ENCODE measurements at places on chromosomes 5 and 9.

GRCh38 chr5:110651507-110651906 is 75.0 kb downstream of the TMEM232 start:
- no peak for DNase-seq

- DNase-seq = no peak
These were observed 404.7 kb downstream of the TLE4 start for GRCh38 chr9:79976257-79977073.

- no peak for DNase-seq
These were observed 12.2 kb upstream of the PLPP1 start for GRCh38 chr5:55546947-55547346.

DNA sequence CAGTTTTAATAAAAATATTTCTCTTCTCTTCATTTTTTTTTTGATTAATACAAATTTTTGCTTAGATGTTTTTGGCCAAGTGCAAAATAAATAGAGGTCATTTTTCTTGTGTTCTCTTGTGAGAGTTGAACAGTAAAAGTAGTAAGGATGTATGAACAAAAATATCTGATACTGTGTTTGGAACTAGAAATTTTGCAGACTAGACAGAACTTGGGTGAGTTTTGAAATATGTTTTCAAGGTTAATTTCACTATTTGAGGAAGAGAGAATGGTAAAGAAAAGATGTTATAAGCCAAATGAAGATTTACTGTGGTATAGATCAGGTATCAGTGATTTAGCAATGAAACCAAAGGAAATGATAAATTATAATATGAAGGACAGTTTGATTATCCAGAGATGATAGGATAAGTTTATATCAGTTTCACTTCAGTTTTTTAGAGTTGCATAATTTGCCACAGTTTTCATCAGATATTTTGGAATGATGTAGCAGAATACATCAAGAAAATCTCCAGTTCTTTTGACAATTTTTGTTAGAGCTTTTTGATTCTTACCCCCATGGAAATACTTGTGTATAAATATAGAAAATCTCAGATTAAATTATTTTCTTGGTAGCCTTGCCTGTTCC is 147.9 kb upstream of the VCAN start:
- DNase-seq = no peak

GRCh38 chr5:94992325-94992724 is 292.6 kb downstream of the MCTP1 start:
- no peak for DNase-seq

DNA sequence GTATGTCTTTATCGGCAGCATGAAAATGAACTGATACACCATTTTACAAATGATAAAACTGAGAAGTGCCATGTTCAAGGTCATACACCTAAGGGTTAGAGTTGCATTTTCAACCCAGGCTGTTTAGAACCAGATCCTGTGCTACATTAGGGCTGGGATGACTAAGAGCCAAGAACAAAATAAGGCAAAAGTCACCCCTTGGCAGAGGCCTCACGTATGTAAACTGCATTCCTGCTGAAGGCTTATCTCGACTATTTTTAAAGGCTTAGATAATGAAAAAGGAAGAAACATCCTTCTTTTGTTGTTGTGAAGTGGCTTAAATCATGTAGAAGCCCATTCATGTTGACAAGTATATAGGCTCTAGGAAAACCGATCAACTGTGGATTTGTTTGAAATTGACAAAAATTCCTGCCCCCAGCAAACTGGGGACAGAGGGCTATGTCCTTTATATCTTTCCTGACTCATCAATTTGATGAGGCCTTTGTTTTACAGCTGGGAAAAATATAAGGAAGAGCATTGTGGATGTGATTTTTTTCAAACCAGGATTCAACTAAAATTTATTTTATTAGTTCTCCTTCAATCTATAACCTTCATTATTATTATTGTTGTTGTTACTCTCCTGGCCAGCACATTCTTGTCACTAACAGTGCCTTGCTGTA is 196.5 kb downstream of the SNX18 start:
- no peak for DNase-seq

- no peak for DNase-seq
These were observed 138.2 kb downstream of the PRDM6 start for GRCh38 chr5:123227216-123227615.

DNA sequence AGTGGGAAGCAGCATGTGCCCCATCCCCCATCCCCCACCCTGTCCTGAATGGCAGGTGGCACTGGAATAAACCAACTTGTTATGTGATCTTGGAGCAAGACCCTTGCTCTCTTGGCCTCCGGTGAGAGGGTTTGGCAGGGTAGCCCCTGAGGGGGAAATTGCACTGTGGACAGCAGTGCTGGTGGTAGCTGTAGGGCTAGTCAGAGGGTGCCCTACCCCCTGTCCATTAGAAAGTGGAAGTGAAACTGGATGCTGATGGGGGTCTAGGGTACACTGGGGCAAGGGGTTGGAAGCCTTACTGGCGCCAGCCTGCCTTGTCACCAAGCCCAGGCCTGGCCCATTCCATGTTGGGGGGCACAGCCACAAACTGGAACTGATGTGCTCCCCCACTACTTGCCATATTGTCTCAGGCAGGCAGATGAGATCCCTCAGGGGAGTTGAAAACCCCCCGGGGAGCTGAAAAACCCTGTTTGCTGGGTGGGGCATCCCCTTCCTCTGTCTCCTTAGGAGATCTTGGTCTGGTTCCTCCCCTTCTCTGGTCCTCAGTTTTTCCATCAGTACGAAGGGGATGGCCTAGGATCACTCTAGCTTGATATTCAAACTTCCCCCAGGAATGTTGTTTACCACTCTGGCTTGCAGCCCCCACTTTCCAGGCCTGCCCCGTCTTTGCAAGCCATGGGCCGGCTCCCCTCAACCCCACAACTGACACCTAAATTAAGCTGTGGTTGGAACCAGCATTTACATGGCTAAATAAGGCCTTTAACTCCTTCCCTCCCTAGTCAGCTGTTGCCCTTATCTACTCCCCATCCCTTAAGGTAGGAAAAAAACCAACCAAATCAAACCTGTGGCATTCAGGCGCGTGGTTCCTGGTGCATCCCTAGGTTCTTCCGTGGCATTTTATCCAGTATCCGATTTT is 14.4 kb upstream of the SYNPO start:
- DNase-seq = no peak

DNA sequence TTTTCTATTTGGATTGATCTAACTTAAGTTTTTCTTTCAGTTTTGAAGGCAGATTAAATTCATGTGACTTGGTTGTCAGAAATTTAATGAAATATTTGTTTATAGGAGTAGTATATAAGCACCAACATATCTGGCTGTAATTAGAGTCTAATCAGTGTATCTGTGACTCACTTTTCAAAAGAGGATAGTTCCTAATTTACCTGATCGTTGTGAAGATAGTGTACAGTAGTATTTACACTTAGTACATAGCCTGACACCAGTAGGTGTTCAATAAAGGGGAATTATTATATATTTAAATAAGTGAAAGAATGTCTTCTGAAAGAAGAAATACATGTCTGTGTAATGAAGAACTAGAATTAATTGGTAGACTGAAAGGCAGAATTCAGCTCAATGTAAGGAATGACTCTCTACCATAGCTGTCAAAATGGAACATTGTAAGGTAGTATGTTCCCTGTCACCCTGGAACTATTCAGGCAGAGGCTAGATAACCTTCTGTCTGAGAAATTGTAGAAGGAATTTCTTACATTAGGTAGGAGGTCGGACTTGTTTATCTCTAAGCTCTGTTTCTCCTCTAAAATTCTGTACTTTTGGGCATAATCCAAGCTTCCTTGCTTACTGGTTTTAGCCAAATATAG is 8.6 kb downstream of the TGFBR1 start:
- DNase-seq = no peak

- no peak for DNase-seq
These were observed 7.1 kb upstream of the CFAP90 start for GRCh38 chr5:7857926-7858632.

DNA sequence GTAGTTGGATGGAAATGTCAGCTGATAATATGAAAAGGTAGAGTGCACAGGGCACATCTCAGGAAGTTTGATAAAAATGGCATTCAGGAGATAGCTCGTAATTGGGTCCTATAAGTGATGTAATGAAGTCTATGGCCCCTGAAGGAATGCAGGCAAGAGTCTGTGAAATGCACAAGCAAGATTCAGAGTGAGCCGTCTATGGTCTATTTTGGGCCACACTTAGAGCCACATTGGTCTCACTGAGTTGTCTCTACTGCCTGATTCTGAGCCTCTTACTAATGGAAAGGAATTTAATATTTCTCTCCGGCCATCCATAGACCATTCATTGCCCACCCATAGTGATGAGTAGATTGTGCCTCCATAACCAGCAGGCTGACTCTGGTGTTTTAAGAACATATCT is 111.3 kb upstream of the KCNN2 start:
- DNase-seq = no peak

- no peak for DNase-seq
These were observed 290.1 kb downstream of the HINT1 start for GRCh38 chr5:130874861-130875417.

- DNase-seq = no peak
These were observed 334.0 kb downstream of the ARRDC3 start for GRCh38 chr5:91049112-91049511.

All from suprapubic skin (tissue), 4 donors.